ENCODE measurements at places on chromosomes 3 and 15.
A peak's percentile ranks its signal among the peaks of the same experiment; 100 is the strongest.

GRCh38 chr3:71066849-71067261, 516.7 kb downstream of the FOXP1 start:
- DNase-seq: peak; percentile 21

DNA sequence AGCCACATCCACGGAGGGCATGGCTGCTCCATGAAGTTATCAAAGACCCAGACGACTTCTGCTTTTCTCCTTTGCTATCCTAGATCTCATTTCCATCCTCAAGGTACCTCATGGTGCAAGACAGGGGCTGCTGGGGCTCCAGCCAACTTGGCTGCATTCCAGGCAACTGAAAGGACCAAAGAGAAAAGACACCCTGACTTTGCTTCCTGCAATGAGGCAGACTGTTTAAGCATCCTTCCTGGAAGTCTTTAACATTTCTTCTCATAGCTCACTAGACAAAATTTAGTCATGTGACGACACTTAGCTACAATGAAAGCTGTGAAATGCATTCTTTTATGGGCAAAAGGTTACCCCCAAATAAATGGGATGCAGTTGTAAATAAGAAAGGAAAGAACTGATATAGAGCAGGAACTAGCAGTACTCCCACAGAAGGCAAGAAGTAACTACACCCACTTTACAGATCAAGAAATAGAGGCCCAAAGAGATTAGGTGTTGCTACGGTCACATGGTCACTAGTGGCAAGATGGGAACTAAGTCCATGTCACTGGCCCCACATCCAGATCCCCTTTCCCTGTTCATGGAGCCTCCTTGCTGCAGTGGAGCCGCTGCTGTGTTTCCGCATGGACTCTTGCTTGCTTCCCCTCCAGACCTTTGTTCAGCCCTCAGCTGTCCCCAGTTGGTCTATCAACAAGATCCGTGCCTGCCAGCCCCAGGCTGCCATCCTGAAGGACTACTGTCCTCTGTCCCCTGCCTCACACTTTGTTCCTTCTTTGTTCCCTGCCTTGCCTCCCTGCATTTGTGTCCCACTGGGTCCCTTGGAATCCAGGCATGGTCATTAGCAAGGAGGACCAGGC, 107.0 kb downstream of the XXYLT1 start:
- DNase-seq: no peak

GRCh38 chr15:61742591-61742990, 317.7 kb downstream of the VPS13C start:
- DNase-seq: no peak

GRCh38 chr3:73622091-73622805, 2.5 kb downstream of the PDZRN3 start:
- DNase-seq: no peak

GRCh38 chr15:31031471-31032067, 40.1 kb upstream of the MTMR10 start:
- no peak for DNase-seq

GRCh38 chr3:194489736-194490612, 3.2 kb upstream of the ATP13A3 start:
- peak; percentile 65 for DNase-seq

DNA sequence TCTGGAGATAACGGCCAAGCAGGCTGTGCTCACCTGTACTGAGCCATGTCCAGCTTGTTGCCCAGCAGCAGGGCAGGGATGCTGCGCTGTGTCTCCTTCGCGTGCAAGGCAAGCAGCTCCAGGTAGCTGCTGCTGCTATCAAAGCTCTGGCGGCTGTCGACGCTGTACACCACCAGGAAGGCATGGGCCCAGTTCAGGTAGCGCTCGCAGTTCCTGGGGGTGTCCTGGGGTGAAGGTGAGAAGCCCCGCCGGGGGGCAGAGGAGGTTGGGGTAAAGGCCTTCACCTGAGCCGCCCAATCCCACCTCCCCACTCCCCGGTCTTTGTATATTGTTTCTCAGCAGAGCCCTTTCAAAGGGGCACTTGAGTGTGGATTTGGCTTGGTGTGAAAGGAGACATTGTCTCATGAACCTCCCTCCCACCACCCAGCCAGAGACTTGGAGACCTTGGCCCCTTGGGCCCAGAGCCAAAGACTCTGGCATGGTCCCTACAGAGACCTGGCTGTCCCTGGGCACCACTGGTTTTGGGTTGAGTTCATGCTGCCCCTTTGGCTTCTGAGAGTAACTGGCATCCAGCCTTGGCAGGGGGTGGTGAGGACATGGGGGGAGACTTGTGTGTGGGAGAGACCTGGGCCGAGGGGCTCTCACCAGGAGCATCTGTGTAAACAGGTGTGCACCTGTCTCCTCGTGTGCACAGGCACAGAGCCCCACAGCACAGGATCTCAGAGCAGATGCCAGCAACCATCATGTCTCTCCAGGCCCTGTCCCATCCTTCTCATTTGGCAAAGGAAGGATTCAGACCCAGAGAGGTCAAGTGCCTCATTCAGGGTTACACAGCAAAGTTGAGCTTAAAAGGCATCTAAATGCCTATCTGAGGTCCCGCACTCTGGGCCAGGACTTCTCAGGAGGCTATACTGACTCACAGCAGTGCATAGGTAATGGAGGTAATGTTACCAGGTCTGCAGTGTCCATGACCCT, 9.1 kb downstream of the RASL12 start:
- no peak for DNase-seq

DNA sequence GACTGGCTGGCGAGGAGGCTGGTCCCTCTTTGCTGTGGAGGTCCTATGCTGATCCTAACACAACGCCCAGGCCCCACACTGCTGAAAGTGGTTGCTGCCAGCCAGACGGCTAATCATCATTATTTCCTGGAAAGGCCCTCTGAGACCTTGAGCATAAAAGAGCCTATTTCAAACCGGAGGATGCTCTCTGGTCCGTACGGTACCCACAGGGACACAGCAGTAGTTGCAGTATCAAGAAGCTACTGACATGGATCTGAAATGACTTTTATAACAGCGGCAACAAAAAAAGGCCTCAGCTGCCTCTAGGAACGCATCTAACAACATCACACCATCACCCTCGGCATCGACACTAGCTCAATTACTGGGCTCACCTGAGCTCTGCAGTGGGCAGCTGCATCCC, 59.1 kb upstream of the FOXB1 start:
- DNase-seq: no peak

- peak; percentile 76 for DNase-seq
Measured at GRCh38 chr3:16048435-16049318, 125.8 kb upstream of the GALNT15 start.

DNA sequence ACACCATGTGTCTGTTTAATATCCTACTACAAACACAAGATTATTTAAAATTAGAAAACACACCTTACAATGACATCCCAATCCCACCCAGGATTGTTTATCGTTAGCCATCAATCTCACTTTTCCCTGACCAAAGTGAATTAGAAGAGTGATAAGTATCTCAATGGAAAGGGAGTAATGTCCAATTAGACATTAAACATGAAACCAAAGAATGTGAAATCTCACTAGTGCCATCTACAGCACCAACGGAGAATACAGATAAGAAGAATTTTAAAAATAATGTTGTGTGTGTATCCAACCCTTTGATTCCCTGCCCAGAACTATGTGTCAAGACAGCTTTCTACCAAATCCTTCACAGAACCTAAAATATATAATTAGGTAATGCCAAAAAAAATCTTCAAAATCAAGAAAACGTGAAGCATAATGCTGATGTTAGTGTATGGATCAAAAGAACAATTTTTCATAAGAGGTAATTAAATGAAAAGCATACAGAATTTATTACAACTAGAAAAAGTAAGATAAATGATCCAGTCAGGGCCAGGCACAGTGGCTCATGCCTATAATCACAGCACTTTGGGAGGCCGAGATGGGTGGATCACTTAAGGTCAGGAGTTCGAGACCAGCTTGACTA, 64.2 kb downstream of the SCAPER start:
- DNase-seq: peak; percentile 38

GRCh38 chr3:148861277-148861869, 3.7 kb upstream of the CPA3 start:
- DNase-seq: peak; percentile 79

- DNase-seq: no peak
Measured at GRCh38 chr15:42494998-42495360, 455 bp upstream of the SNAP23 start.

DNA sequence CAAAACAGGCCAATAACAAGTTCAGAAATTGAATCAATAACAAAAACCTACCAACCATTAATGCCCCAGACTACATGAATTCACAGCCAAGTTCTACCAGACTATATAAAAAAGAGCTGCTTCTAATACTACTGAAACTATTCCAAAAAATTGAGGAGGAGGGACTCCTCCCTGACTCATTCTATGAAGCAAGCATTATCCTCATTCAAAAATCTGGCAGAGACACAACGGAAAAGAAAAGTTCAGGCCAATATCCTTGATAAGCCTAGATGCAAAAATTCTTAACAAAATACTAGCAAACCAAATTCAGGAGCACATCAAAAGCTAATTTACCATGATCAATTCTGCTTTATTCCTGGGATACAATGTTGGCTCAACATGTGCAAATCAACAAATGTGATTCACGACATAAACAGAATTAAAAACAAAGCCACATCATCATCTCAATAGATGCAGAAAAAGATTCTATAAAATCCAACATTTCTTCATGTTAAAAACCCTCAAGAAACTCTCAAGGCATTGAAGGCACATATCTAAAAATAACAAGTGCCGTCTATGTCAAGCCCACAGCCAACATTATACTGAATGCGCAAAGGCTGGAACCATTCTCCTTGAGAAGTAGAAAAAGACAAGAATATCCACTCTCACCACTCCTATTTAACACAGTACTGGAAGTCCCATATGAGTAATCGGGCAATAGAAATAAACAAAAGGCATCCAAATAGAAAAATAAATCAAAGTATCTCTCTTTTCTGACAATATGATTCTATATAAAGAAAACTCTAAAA, 573.6 kb upstream of the GRM7 start:
- DNase-seq: no peak

DNA sequence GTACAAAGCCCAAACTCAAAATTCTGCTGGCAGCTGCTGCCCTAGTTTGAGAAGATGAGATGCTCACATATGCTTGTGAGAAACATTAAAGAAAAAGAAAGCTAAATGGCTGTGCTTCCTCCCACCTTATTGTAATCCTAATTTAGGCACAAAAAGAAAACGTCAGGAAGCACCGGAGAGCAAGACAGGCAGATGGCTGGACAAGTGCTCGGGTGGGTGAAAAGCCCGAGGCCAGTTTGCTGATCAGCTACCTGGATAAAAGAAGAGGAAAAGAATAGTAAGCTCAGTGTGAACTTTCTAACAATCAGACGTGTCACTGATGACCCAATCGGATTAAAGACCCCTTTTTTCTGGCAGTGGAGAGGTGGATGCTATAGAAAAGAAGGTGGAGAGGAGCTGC, 368.0 kb upstream of the ATP10A start:
- no peak for DNase-seq

Data from hematopoietic multipotent progenitor cell treated with erythropoietin and hydrocortisone succinate and interleukin-3 and kit ligand, for 8 days (in vitro differentiated cells).